ENCODE measurements at places on chromosomes 1 and 21. TPM values are rescaled to one million over a fixed set of nuclear protein-coding genes. Genes with fewer than 3 reads are reported as not detected.

The INKA2 gene
- 7.3 TPM for total RNA-seq

DNA sequence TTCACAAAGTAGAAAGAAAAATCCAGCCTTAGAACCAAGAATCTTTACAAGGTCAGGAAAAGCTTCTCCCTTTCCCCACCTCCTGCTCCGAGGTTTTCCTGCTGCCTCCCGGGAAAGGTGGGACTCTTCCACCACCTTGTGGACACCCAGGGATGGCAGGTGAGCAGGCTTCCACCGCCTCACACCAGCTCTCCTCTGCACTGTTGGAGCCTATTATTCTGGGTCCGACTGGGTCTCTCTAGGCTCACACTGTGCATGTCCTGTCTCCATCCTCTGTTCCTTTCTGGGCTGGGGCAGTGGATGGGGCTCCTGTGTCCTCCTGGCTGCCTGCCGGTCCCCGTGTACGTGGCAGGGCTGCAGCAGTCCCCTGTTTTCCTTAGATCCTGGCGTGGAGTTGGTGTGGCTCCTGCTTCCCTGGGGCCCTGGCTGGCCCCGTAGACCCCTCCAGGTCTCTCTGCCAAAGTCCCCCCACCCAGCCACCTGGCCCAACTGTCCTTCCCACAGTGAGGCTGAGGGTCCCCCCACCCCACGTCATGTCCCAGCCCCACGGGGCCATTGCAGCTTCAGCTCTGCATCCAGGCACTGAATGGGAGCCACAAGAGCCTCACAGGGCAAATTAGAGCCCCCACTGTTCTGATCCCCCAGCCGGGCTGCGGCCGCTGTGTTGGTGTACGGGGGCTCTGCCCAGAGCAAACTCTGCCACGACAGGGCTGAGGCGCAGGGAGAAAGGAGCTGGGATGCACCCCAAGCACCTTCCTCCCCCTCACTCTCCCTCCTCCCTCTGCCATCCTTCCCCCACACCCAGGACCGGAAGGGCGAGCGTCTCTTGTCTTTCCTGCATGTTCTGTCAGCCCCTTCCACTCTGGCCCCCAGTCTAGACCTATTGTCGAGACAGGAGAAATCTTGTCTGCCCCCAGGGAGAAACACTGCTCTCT is 3.3 kb upstream of the SLC45A1 start:
- H3K4me1 ChIP-seq: peaks cover 14% of the 10 kb centered on the region
- H3K27me3 ChIP-seq: peaks cover 6% of the 10 kb centered on the region

DNA sequence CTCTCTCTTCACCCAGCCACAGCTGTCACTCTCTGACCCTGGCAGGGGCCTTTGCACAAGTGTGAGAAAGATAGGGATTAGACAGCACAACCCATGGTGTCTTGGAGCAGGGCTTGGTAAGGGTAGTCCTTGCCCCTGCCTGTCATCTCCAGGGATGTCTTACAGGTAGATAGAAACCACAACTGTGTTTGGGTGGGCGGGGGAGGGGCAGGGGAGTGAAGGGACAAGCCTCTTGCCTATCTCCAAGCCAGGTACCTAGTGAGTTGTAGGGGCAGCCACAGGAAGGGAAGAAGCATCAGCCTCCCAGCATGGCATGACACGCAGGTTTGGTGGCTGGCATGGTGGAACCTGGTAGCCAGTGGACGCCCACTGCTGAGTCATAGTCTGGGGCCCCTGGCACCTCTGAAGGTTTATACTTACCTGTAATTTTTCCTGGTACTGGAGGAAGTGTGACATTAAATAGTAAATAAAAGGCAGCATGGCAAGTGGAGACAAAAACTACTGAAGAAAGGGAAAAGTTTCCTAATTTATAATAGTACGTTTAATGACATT is 97.5 kb downstream of the CLEC20A start:
- H3K27me3 ChIP-seq: no peaks in the 10 kb centered on the region
- H3K36me3 ChIP-seq: no peaks in the 10 kb centered on the region
- no peaks in the 10 kb centered on the region for H3K4me1 ChIP-seq

- H3K27me3 ChIP-seq: no peaks in the 10 kb centered on the region
- DNase-seq: no peak
- no peak overlapping the region for H3K27ac ChIP-seq
- no peaks in the 10 kb centered on the region for H3K36me3 ChIP-seq
- H3K4me3 ChIP-seq: no peak overlapping the region
- peaks cover 8% of the 10 kb centered on the region for H3K4me1 ChIP-seq
Measured at GRCh38 chr1:85202864-85203255, 2.0 kb upstream of the SYDE2 start.

GRCh38 chr1:225699336-225699735 is 46.4 kb upstream of the ENAH start:
- peak overlapping the region; percentile 95 for H3K27ac ChIP-seq
- no peaks in the 10 kb centered on the region for H3K27me3 ChIP-seq
- peak; percentile 35 for DNase-seq
- no peaks in the 10 kb centered on the region for H3K36me3 ChIP-seq

- H3K27ac ChIP-seq: no peak overlapping the region
- no peak overlapping the region for H3K4me3 ChIP-seq
- DNase-seq: no peak
- H3K4me1 ChIP-seq: no peaks in the 10 kb centered on the region
Measured at GRCh38 chr21:46448108-46448507, 10.6 kb upstream of the DIP2A start.

All from astrocyte (in vitro differentiated cells and primary cell).